Activated CD8-positive, alpha-beta memory T cell treated with anti-CD3 and anti-CD28 coated beads for 4 hours (primary cell): ENCODE measurements at places on chromosomes 2 and 18.

DNA sequence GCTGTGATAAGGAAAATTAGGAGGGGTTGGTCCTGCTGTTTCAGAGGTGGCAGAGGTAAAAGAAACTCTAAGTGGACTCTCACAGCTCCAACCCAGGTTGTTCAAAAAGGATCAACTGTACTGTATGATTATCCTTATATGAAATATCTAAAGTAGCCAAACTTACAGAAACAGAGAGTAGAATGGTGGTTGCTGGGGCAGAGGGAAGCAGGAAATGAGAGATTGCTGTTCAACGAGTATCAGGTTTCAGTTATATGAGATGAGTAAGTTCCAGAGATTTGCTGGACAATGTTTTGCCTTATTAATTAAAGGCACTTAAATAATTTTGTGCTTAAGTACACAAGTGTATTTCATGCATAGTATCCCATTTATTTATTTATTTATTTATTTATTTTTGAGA, 972.0 kb upstream of the LRRTM1 start:
- no peak for DNase-seq

DNA sequence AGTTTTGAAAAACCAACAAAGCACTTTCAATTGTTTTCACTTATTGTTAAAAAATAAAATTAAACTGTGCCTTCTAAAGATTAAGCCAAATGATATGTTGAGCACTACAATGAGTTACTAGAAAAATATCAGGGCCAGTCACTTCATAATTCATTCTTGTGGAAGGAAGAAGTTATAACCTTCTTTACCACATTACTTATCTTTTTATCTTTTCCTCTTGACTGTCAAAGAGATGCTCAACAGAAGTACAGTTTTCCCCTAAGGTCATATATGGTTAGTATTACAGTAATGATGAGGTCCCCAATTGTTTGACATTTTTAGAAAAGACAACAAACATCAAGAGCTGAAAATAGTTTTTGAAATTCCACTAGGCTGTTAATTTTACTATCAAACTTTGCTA, 9.4 kb downstream of the PELI1 start:
- DNase-seq, result no peak

GRCh38 chr2:21486445-21486844, 362.7 kb downstream of the TDRD15 start:
- DNase-seq, result no peak

- no peak for DNase-seq
Observed at GRCh38 chr2:9336241-9336575, 87.1 kb downstream of the ITGB1BP1 start.

- DNase-seq, result no peak
Observed at GRCh38 chr2:163077241-163077640, 238.7 kb upstream of the KCNH7 start.

DNA sequence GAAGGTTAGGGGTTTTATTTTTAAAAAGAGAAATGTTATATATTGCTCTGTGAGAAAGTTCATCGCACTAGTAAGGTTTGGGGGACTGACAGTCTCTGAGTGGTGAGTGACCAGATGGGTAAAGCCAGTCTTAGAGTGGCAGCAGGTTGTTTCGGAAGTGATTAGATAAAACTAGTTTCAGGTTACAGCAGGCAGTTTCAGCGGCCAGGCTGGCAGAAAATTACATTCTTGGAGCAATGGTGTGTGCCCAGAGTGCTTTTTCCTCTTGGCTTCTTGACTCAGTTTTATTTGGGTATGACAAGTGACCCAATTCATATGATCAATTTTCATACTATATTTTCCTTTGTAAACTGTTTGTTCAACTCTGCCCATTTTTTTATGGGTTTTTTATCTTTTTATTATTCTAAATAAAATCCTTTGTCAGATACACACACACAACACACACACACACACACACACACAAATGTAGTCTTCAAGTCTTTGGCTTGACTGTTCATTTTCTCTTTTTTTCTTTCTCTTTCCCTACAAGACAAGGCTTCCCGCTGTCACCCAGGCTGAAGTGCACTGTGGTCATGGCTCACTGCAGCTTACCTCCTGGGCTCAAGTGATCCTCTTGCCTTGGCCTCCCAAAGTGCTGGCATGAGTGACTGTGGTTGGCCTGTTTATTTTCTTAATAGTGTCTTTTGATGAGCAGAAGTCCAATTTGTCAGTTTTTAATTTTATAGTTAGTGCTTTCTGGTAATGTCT, 30.9 kb downstream of the RALBP1 start:
- no peak for DNase-seq

DNA sequence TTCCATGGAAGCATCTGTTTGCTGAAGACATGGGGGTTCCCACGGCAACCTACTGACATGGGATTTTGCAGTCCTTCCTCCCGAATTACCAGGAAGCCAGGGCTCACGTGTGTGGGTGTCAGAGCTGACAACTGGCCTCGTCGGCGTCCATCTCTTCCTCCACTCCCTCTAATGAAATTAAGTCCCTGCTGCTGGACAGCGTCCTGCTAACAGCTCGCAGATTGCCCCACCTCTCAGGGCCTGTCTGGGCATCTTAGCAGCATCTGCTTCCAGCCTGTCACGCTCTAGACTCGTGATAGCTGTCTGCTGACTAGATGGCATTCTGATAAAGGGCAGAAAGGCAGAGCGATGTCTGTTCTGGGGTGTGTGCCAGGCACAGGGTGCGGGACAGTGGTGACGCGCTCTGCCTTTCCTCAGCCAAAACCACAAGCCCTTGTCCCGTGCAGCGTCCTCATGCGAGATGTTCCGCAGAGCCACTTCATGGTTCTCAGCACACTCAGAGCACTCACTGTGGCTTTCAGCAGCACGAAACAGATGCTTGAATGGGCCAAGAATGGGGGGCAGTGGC, 161.1 kb downstream of the ARL4C start:
- peak; percentile 14 for DNase-seq

DNA sequence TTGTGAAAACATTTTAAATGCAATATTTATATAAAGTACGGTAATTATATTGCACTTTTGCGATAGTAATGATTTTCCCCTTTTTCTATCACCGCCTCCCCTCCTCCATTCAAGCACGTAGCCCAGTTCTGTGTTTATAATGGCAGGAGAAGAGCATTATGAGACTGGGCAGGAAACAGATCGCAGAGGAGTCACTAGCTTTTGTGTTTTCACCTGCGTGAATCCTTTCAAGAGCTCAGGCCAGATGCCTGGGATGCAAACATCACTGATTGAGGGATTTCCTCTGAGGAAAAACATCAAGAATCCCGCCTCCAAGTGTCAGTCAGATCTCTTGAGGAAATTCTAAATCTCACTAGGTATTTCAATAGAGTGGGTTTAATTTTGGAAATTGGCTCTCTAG, 178.4 kb upstream of the FN1 start:
- DNase-seq, result no peak
